ENCODE measurements at places on chromosomes 2 and 18.

DNA sequence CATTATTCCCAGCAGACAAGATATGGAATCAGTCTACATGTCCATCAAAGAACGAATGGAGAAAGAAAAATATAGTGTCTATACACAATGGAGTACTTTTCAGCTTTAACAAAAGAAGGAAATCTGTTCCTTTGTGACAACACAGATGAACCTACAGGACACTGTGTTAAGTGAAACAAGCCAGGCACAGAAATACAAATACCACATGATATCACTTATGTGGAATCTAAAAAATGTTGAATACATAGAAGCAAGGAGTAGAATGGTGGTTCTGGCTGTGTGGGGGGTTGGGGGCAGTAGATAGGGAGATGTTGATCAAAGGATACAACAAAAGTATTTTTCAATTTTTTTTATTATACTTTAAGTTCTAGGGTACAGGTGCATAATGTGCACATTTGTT is 347.7 kb upstream of the MAP2 start:
- no peak for DNase-seq

GRCh38 chr2:196247976-196248280 is 76.5 kb upstream of the STK17B start:
- DNase-seq, result no peak

GRCh38 chr2:26384183-26384582 is 17.5 kb upstream of the DRC1 start:
- DNase-seq, result no peak

DNA sequence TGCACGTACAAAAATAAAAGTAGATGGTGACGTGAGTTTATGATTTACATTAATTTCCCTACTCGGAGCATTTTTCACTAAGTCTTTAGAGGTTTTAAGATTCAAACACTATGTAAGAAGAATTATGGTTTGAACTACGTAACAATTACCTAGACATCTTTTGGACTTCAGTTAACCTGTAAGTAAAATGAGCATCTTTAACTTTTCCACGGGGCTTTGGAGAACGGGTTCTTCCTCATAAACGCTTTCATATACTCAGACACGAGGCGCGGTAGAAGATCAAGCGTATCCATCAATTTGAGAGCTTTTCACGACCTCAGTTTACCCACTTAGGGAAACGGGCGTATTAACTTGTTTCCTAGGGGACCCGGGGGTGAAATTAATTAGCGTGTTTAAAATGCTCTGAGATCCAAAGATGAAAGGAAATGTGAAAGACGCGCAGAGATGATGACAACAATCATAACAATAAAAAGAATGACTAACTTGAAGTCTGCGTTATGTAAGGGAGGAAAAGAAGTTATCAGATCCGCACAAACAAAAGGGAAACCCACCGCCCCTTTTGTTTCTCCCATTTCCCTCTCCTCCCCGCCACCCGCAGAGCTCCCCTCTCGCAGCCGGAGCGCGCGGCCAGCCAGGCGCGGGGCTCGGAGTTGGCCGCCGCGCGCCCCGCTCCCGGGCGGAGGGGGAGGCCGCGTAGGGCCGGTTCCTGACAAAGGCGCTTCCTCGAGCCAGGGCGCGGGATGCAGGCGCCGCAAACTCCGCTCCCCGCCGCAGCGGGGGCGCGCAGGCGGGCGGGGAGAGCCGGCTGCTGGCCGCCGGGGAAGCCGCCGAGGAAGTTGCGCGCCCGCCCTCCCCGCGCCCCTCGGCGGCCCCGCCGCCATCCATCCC is 807 bp downstream of the PELI1 start:
- DNase-seq, result peak; percentile 13

DNA sequence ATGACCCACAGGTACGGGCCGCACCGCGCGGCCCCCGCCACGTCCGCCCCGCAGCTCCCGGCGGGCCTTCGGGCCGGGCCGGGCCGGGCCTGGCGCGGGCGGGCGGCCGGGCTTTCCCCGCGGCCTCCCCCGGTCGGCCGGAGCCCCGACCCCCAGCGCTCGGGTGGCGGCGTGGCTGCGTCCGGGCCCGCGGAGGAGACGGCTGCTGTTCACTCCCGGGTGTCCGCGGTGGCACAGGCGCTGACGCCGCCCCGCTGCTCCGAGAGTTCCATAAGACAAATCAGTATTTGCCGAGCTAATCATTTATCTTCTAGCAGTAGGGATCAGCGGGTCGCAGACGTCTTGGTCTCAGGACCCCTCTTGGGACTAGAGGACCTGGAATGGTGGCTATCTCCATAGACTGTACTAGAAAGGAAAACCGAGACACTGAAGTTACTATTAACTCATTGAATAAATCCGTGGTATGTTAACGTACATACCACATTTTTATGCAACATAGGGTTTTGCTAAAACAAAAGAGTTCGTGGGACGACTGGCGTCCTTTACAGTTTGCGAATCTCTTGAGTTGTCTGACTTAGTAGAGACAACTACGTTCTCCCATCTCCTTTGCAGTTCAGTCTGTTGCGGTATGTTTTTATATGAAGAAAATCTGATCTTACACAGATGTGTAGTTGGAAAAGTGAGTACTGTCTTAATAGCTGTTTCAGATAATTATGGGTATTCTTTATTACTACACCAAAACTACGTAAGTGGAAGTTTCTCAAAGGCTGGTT is 500 bp downstream of the LIMS1 start:
- peak; percentile 68 for DNase-seq

DNA sequence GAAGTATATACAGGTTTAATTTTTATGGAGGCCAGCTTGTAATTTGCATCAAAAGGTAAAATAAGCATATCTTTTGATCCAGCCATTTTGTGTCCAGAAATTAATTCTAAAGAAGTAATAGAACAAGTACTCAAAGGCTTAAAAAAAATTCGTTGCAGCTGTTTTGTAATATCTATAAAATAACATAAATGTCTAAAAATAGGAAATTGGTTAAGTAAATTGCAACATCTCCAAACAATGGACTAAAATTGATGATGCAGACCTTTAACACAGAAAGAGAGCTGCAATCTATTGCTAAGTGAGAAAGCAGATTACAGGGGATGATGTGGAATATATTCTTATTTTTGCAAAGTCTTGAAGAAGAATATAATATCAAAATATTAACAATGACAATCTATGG is 19.4 kb downstream of the AAK1 start:
- DNase-seq, result no peak

GRCh38 chr18:2415656-2416055 is 155.6 kb downstream of the METTL4 start:
- no peak for DNase-seq

DNA sequence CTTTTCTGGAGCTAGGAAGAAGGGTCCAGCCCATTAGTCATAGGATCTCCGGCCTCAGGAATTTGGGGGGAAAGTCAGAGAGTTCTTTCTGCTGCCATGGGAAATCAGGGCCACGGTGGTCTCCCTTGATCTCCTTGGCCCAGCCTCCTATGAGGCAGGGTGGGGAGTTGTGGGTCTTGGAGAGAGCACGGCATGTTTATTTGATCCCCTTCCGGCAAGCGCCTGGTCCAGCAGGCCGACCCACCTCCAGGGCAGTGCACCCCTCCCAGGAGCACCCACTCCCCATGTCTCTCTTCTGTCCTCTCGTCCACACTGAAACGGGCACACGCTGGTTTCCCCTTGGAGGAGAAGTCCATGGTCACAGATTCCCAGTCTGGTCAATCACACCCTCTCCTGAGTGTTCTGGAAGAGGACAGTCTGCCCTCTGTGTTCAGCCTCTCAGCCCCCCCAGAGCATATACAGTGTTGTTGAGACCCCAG is 464.6 kb upstream of the HS6ST1 start:
- no peak for DNase-seq

DNA sequence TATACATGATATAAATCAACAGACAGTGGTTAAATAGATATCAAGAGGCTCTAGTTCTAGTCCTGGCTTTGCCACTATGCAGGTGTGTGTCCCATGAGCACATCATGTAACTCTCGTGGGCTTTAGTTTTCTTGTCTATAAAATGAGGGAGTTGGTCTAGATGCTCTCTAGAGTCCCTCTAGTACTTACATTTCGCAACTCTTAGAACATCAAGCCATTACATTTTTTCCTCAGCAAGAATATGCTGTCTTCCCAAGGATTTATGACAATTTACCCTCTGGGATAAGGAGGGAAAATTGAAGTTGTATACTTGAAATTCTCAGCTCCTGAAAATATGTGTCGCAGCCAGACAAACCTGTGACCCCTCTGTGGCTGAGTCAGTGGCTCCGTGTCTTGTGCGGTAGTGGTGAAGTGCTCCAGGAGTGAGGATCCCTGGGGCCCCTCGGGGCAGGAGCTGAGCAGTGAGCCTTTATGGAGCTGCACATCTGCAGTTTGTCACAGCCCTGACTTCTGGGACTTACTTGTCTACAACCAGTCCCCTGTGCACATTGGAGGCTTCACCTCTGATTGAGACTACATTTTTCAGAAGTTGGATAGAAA is 6.8 kb downstream of the PKP4 start:
- DNase-seq, result no peak

DNA sequence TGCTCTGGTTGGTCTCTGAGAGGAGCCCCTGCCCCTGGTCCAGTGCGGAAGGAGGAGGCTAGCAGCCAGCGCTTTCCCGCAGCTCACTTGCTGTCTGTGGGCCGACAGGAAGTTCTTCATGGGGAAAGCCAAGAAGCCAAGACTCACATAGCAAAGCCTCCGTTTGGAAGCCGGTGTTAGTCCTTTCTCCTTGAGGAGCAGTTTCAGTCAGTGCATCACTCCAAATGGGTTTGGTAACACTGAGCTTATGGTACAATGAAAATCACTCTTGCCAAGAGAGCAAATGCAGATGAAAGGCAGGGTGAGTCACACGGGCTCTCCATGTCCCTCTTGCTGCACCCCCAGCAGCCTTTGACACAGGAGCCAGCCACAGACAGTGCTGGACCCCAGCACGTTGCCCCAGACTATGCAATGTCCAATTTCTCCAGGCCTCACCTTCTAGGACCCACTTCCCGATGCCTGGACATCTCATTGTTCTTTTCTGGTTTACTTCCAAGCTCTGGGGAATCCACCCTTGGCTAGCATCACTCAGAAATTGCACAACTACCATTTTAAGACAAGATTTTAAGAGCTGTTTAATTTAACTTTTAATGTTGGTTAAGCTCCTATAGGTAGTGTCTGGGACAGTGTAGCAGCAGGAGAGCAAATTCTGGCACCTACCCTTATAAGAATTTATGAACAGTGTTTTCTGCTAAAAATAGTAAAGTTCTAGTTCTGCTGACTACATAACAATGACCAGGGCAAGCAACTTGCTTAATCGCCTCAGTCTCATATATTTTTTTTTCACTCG is 174.9 kb downstream of the ASB1 start:
- DNase-seq, result no peak

DNA sequence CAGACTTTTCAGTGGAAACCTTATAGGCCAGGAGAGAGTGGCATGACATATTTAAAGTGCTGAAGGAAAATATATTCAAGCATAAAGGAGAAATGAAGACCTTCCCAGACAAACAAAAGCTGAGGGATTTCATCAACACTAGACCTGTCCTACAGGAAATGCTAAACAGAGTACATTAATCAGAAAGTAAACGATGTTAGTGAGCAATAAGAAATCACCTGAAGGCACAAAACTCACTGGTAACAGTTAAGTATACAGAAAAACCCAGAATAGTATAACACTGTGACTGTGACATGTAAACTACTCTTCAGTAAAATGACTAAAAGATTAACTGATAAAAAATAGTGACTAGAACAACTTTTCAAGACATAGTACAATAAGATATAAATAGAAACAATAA is 87.4 kb downstream of the ATP8B1 start:
- DNase-seq, result no peak

DNA sequence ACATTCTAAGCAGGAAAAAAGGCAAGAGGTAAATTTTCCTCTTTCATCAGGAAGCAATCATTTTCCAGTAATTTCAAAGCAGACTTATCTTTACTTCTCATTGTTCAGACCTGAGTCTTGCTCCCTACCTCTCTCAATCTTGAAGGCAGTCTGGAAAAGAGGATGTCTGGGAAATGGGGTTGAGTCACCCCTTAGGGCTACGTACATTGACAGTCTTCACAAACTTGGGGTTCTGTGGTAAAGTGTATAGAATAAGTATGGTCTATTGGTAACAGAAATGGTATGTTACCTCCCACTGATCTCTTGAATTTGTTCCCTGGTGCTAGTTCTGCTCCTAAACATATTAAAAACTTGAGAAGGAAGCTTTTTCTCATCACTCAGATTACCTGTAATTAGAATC is 361.3 kb downstream of the SS18 start:
- DNase-seq, result no peak

DNA sequence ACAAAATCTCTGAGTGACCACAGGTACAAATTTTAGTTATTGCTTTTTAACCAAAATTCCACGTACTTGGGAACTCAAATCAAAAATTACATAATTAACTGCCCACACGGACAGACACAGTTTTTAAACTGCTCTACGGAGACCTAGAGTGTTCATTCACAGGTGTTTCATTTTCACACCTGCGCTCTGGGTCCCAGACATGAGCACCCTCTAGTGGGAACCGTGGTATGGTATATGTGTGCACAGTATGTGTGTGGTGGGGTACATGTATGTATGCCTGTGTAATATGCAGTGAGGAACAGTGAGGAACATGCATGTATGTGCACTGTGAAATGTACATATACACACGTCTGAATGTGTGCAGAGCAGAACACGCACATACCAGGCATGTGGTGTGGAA is 65.0 kb downstream of the PPP4R1 start:
- DNase-seq, result no peak

- peak; percentile 58 for DNase-seq
Observed at GRCh38 chr2:196160101-196160500, 11.3 kb downstream of the STK17B start.

DNA sequence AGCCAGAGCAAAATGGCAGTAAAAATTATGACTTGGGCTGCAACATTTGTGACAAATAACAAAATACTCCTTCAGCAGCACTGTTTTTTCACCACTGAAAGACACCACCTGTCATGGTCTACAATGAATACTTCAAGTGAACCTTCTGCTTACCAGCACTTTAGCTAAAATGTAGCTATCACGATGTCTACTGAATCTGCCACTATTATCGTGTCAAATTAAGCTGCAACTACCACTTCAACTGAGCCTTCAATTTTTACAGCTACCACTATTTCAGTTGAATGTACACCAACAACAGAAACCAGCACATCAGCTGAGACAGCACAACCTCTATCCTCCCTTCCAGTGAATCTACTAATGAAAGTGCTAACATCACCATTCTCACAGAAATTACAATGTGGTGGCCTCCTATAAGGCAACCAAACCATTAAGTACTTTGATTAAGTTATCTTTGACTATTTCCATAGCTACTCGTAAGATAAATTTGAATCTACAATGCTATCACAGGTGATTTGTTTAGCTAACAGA is 10.8 kb upstream of the DYNAP start:
- DNase-seq, result no peak

GRCh38 chr2:229438430-229439159 is 167.5 kb upstream of the PID1 start:
- no peak for DNase-seq

DNA sequence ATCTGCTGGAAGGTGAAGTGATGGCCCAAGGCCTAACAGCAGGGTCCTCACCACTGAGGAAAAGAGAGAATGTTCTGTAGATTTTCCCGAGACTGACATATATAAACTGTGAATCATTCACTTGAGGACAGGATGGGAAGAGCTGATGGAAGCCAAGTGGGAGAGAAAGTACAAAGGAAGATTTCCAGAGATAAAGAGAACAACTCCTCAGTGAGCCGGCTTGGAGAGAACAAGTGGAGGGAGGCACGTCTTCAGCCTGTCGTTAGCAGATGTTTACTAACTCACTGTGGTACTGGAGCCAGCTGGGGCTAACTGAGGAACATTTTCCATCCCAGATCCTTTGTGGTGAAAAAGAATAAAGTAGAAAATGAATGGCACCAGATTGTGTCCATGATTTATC is 552.9 kb upstream of the TNP1 start:
- DNase-seq, result no peak

- DNase-seq, result no peak
Observed at GRCh38 chr18:48959921-48960920, 9.5 kb upstream of the SMAD7 start.

All from CD4-positive, alpha-beta T cell (primary cell).